HCT116 (cell line): ENCODE measurements at places on chromosomes 7 and 10. TPM values are rescaled to one million over a fixed set of nuclear protein-coding genes. Genes with fewer than 3 reads are reported as not detected.

GRCh38 chr7:88919478-88920131 is 124.1 kb upstream of the TEX47 start:
- no peak for DNase-seq

- no peak for DNase-seq
These were observed 225.0 kb upstream of the FAM3C start for GRCh38 chr7:121620953-121621606.

DNA sequence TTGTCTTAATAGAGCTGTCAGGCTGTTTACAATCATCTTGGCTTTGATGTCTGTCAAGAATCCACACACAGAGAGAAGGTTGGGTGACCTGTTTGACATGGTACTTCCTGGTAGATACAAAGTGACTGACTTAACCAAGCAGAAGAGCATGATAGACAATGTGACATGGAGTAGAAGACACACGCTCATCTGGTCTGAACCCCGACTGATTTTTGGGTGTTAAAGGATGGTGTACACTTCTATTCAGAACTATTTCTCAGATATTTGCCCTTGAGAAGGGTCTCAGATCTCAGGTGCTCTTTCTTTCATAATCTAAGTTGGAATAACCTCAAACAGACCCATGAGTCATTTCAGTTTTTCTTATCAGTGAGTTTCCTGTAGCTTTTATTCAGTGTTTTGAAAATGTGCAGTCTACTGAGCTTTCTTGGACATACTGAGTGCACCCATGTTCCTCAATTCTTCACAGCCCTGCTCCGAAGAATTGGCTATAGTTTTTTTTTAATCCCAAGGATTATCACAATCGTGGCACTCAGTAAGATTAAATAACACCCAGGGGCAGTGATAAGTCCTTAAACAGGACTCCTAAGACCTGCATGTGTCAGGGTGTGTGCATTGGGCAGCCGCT is 46.4 kb upstream of the NXPH1 start:
- DNase-seq: no peak

DNA sequence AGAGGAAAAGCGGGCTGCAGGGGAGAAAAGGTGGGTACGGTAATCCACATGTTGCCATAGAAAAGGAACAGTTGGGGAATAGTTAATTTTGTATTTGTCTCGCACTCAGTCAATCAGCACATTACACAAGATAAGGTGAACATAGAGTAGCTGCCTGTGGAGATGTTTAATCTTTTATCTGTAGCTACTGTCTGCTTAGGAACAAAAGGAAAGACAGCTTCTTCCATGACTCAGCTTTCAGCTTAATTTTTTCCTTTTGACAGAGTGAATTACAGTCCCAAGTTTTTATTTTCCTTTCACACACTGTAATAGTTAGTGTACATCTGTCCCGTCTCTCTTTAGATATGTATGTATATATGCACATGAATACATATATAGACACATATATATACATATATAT is 39.3 kb upstream of the PODXL start:
- DNase-seq: no peak

GRCh38 chr10:89702121-89702480 is 711 bp downstream of the KIF20B start:
- no peak for DNase-seq

- no peak for DNase-seq
These were observed 719.8 kb downstream of the INHBA start for GRCh38 chr7:40983111-40983510.

GRCh38 chr7:52758356-52758755 is 277.1 kb upstream of the POM121L12 start:
- no peak for DNase-seq

- no peak for DNase-seq
These were observed 236.3 kb upstream of the LRRN3 start for GRCh38 chr7:110854651-110855050.

GRCh38 chr10:132022241-132022640 is 40.5 kb upstream of the BNIP3 start:
- no peak for DNase-seq

GRCh38 chr7:51198654-51199053 is 118.0 kb downstream of the COBL start:
- no peak for DNase-seq

DNA sequence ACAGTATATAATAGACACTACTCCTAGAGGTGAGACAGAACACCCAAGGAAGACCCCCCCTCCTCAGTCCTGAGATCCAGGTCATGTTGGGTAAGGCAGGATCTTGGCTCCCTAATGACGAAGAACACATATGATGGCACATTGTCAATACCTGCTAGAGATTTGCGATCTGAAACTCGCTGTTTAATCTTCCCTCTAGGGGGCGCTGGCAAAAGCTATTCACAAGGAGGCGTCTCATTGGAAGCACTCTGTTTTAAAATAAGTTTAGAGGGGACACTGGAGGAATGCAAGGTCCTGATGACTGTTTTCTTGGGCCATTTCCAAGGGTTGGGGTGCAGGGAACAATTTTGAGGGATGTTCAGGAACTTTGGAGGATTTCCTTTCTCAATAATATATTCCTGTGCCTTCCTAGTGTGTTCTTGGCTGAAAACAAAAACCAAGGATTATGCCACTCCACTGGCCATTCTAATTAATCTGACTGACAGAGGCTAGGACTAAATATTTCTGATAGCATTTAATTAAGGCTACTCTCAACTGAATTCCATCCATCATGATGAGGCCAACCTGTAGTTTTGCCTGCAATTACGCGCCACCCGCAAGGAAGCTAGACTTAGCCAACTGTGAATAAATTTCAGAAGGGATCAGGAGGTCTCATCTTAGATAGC is 1013.8 kb upstream of the MBL2 start:
- no peak for DNase-seq

- no peak for DNase-seq
These were observed 15.2 kb downstream of the PALD1 start for GRCh38 chr10:70493660-70494234.

DNA sequence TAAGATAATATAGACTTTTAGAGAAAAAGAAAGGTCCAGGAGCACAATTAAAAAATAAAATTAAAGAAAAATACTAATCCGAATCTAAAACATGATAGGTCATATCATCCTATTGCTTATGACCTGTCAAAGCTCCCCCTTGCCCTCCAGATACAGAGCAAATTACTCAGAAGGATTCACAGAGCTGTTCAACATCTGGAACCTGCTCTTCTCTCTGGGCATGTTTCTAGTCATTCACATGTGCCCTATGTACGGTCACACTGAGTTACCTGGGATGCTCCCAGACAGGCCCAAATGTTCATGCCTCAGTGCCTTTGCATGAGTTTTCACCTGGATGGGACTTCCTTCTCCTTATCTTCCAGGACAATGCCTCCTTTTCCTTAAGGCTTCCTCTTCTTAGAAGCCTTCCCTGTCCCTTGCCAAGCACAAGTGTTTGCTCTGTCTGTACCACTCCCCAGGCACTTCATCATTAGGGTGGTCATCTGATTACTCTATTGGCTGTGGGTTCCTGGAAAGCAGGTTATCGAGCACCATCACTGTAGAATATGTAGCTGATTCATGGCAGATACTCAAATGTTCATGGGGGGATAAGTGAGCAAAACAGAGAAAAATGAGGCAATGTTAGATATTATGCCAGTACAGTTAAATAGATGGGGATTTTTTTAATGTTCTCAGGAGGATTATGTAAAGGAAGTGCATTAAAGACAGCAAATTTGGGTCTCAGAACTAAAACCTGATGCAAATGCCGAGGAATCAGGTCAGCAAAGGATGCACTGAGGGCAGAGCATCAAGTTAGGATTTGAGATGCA is 12.0 kb upstream of the AOAH start:
- DNase-seq: no peak

DNA sequence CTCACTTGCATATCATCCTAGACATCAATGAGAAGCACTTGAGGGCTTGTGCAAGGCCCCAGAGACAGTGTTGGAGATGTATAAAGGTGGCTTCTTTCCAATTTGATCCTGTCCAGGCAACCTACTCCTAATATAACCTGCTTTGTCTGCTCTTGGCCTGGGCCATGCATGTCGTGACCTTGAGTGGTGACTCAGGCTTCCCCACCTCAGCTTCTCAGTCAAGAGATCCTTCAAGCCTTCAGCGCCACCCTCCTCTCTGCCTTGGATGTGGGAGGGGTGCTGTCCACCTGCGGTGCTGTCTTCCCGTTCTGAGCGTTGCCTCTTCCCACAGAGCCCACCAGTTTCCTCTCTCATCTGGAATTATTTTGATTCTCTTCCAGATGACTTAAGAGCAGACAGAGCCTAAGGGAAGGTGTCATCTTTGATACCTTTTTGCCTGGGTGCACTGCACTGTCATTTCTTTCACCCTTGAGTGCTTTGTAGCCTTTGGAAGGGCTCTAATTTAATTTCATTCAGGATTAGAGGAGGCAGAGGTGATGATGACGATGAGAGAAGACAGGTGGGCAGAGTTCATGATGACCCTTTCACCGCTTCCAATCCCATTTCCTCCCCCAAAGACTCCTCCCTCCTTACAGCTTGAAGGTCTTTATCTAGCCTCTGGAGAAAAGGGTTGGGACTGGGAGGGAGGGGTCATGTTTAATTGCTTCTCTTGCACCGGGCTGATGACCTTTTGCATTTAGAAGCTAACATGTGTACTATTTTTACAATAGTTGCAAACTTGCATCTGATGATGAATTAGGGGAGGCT is 6.9 kb downstream of the LSMEM1 start:
- no peak for DNase-seq

DNA sequence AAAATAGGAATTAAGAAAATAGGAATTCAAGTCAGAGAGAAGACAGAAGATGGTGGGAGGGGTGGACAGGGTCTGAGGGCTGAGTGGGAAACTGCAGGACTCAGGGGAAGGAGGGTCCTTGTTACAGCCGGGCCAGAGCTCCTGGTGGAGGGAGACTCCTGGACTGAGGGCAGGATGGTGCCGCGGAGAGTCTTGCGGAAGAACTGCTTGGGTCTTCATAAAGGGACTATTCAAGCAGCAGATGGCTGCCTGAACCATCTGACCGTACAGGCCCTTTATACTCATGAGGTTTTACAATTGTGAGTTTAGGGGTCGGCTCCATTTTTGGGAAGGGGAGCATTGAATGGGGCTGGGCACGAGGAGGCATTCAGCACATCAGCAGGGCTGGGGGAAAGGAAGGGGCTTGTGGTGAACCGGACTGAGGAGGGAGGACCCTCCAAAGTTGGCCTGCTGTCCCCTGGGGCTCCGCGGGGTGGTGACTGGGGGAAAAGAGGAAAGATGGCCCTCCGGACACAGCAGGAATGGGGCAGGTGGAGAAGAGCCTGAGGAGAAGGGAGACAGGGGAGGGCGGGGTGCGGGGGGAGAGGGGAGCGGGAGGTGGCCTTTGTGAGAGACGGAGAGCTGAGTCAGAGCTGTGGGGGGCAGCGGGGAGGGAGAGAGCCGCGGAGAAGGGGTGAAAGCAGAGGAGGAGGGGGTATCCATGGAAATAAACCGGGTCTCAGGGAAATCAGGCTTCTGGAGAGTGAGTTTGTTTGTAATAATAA is 1.5 kb downstream of the FAM131B start:
- DNase-seq: no peak

GRCh38 chr10:79417266-79417665 is 28.2 kb downstream of the ZCCHC24 start:
- DNase-seq: no peak

DENND10 gene
- 47.5 TPM for total RNA-seq

COBL gene
- 19.3 TPM for total RNA-seq

PON2 gene
- 44.0 TPM for total RNA-seq

POT1 gene
- total RNA-seq: 19.5 TPM

NPFFR1 gene
- 0.02 TPM for total RNA-seq

GSDME gene
- total RNA-seq: 7.6 TPM

PRKG1 gene
- 1.4 TPM for total RNA-seq

CFAP69 gene
- 4.1 TPM for total RNA-seq
